Stimulated activated CD4-positive, alpha-beta T cell treated with anti-CD3 and anti-CD28 coated beads, Interleukin-1b, Interleukin-23, amount 100 ng/mL, for 1 hour (primary cell): ENCODE measurements at places on chromosomes 4 and X.

- DNase-seq, result no peak
Observed at GRCh38 chr4:40960941-40961340, 211.2 kb downstream of the NSUN7 start.

DNA sequence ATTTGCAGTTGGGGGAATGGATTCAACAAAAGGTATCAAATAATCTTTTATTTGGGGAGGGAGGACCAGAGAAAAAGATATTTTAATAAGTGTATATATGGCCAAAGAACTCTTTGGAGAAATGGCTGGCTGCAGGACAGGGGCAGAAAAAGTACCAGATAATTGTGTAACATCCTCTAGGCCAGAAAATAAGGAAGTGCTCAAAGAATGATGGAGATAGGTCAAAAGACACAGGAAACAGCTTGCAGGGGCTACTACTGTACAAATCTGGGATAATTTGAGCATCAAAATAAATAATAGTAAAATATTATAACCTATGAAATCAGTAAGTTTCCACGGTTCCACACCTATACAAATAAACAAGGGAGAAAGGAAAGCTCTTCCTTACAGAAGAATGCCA lies 34.8 kb downstream of the KLHL5 start:
- no peak for DNase-seq

- DNase-seq, result no peak
Observed at GRCh38 chrX:115898382-115899001, 272.1 kb upstream of the AGTR2 start.

DNA sequence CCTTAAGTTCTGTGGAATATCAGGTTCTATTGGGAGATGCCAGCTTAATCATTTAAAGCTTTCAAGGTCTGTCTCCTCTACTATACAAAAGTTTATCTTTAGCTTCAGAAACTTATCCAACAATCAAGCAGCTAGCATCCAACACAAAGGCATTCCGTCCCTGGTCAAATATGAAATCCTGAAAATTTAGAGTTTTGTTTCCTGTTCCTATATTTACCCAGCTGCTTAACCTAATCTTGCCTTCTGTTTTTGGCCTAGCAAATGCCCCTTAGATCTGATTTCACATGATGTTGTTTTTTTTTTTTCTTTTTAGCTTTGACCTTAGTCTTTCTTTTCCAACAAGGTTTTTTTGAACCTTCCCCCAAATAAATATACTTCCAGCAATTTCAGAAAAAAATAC lies 33.8 kb downstream of the FAM13A start:
- no peak for DNase-seq

GRCh38 chrX:106467422-106467821 lies 144.4 kb upstream of the RADX start:
- DNase-seq, result no peak

DNA sequence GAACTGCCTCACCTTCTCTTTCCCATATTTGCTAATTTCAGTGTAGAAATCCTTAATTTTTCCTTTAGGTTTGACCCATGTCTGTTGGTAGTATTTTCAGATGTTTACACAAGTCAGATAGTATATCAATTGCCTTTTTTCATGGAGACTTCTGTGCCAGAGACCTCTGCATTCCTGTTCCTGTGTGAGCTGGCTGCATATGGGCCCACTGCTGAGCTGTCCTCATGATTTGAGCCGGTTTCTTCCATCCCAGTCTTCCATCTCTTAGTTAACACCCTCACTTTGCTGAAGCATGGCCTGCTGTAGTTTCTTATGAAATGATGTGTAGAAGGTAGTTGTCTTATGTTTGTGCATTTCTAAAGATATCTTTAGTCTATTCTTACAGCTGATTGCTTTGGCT lies 40.0 kb downstream of the CDS1 start:
- no peak for DNase-seq

DNA sequence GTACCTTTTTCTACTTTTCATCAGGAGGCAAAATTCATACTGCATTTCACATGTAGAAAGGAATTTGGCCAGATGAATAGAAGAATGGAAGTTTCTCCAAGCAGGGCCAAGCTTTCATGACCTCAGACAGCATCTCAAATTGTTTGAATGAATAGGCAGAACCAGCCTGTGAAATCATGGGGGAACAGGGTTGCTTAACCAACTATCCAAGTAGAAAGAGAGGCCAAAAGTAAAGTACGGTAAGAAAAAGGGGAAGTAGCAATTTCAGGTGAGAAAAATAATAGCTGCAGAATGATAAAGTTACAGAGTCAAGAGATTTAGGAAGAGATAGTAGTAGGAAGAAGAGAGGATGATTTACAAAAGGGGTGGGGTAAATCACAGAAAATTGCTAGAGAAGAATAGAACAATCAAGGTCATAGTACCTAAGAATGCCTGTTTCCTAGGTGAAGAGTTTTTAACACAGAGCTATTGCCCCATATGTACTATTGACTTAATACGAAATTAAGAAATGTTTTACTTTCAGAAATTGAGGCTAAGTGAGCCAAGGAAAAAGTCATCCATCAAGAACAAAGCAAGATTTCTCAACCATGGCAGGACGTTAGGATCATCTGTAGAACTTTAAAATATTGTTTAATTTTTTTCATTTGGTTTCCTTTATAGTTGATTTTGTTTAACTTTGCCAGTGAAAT lies 177.1 kb upstream of the TET2 start:
- DNase-seq, result no peak

- no peak for DNase-seq
Observed at GRCh38 chr4:121306931-121307330, 73.9 kb downstream of the QRFPR start.

GRCh38 chr4:185119927-185120630 lies 23.0 kb upstream of the SLC25A4 start:
- DNase-seq, result no peak

DNA sequence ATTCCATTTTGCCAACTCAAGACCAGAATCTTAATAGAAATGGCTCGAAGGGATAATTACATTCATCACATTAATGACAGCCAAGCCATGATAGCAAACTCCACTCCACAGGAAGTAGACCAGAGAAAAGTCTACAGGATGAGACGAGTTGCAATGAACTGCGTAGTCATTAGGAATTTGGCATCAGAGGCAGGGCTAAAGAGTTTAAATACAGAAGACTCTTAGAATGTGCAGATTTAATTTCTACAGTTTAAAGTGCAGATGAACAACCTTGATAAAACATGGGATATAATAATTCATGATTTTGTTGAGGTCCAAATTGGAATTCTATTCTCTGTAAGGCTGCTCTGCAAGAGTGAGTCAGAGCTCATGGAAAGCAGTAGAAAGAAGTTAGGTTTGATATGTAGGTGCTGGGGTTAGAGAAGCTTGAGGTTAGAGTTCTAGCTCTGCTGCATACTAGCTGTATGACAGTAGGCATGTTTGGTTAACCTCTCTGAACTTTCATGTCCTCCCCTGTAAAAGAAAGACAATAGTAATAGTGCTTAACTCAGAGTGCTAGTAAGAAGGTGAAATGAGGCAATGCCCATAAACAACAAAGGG lies 32.2 kb downstream of the LNX1 start:
- DNase-seq, result no peak

GRCh38 chr4:120445186-120445585 lies 378.5 kb upstream of the MAD2L1 start:
- no peak for DNase-seq

GRCh38 chr4:115844180-115844579 lies 730.8 kb upstream of the NDST4 start:
- DNase-seq, result no peak

- no peak for DNase-seq
Observed at GRCh38 chrX:48789366-48790220, 3.2 kb downstream of the GATA1 start.

GRCh38 chr4:75101906-75102786 lies 169.2 kb downstream of the PARM1 start:
- DNase-seq, result no peak

GRCh38 chrX:70454441-70455365 lies 10.1 kb downstream of the DLG3 start:
- DNase-seq, result no peak

DNA sequence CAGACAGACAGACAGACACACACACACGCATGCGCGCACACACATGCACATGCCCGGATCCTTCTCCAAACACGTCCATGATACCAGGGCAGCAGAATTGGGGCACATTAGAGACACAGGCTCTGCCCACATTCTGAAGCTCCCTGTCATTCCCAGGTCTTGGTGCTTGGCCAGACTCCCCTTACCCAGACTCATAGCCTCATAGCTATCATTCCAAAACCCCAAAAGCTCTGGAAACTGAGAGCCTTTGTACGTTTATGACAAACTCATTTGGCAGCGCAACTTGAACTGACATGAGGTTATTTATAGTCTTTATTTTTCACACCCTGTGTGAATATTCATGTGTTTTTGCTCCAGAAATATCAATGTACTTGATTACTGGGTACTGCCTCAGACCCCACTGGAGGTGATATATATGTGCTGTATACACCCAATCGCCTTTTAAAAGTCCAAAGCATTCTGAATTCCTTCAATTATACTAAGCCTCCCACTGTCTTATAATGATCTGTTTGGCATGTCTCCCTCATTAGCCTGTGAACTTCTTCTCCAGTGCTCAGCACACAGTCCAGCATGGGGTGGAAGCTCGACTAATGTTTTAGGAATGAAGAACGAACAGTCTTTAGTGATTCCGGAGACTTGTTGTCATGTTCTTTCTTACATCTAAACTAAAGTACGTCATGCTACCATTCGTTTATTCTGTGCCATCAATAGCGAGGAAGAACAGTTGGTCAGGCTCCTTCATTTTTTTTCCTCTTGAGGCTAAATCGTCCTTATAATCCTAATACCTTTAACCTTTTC lies 45.0 kb downstream of the RTL9 start:
- no peak for DNase-seq

DNA sequence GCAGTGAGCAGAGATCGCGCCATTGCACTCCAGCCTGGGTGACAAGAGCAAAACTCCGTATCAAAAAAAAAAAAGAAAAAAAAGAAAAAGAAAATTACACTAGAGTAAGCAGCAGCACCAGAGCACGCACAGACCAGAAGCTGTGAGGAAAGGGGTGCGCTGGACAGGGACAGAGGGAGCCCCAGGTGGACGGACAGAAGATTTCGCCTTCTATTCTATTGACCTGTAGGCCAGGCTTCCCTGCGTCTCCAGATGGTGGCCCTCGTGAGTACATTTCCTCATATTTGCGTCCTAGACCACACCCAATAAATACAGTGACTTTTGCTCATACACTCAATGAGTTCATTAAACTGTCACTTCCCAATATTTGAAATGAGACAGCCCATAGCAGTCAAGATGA lies 19.1 kb downstream of the MTNR1A start:
- no peak for DNase-seq

DNA sequence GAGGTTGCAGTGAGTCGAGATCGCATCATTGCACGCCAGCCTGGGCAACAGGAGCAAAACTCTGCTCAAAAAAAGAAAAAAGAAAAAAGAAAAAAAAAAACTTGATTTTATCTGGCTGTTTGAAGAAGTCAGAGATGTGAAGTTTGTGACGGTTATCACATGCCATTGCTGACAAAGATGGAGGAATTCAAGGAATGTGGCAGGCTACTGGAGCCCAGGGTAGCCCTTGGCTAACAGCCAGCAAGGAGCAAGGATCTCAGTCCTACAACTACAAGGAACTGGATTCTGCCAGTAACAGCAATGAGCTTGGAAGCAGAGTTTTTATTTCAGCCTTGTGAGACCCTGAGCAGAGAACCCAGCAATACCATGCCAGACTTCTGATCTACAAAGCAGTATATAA lies 24.3 kb upstream of the TET2 start:
- no peak for DNase-seq

- no peak for DNase-seq
Observed at GRCh38 chr4:173698557-173699262, 168.7 kb upstream of the HAND2 start.

DNA sequence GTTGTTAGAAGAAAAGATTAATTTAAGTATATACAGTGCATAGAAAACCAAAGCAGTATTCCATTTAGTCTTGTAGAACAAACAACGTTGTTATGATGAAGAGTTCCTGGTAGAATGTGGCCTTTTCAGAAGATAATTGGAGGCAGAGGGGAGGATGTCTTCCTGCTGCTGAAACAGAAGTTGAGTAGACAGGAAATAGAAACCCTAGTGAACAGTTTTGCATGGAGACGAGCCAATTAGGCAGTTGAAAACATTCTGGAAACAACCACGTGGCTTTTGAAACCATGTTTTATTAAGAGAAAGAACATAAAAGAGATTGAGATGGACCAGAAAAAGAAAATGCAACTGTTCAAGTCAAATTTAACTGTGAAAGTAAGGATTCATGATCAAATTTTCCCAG lies 325.2 kb downstream of the CAMK2D start:
- no peak for DNase-seq

GRCh38 chr4:132683957-132684356 lies 465.1 kb upstream of the PCDH10 start:
- DNase-seq, result no peak

DNA sequence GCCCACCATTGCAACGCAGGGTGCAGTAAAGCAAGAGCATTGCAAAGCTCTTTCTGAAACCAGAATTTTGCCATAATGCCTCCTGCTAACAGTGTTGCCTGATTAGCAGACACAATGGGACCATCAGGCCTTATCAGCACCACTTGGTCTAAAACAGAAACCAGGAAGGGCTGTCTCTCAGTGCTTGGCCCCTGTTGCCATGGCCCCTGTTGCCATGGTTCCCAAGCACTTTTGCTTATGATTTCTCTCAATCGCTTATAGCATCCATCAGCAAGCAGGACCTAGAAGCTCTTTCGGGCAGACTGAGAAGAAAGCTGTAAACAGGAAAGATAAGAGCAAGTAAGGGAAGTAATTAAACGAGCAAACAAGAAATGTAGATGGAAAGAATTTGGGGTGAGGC lies 36.8 kb downstream of the RTL5 start:
- no peak for DNase-seq

DNA sequence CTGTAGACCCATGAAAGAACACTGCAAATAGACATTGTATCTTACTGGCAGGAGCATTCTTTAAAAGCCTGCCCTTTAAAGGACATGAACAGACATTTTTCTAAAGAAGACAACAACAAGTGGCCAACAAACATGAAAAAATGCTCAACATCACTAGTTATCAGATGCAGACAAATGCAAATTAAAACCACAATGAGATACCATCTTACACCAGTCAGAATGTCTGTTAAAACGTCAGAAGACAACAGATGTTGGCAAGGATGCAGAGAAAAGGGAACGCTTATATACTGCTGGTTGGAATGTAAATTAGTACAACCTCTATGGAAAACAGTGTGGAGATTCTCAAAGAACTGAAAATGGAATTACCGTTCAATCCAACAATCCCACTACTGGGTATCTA lies 77.2 kb downstream of the ATP10D start:
- DNase-seq, result no peak

DNA sequence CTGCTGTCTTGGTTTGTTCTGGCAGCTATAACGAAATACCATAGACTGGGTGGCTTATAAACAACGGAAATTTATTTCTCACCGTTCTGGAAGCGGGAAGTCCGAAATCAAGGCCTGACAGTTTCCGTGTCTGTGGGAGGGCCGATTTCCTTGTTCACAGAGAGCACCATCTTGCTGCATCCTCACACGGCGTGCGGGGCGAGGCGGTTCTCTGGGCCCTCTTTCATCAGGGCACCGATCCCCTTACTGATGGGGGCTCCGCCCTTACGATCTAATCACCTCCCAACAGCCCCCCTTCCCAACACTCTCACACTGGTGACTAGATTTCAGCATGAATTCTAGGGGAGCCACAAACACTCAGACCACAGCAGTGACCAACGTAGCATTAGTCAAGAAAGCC lies 578.3 kb upstream of the FAT1 start:
- no peak for DNase-seq

- DNase-seq, result no peak
Observed at GRCh38 chr4:128334256-128334655, 46.6 kb upstream of the PGRMC2 start.

- DNase-seq, result no peak
Observed at GRCh38 chr4:163622379-163623035, 128.0 kb downstream of the TMA16 start.
